Heart right ventricle (tissue), 16 donors: ENCODE measurements at places on chromosomes 4 and X. TPM values are rescaled to one million over a fixed set of nuclear protein-coding genes. Genes with fewer than 3 reads are reported as not detected.

DNA sequence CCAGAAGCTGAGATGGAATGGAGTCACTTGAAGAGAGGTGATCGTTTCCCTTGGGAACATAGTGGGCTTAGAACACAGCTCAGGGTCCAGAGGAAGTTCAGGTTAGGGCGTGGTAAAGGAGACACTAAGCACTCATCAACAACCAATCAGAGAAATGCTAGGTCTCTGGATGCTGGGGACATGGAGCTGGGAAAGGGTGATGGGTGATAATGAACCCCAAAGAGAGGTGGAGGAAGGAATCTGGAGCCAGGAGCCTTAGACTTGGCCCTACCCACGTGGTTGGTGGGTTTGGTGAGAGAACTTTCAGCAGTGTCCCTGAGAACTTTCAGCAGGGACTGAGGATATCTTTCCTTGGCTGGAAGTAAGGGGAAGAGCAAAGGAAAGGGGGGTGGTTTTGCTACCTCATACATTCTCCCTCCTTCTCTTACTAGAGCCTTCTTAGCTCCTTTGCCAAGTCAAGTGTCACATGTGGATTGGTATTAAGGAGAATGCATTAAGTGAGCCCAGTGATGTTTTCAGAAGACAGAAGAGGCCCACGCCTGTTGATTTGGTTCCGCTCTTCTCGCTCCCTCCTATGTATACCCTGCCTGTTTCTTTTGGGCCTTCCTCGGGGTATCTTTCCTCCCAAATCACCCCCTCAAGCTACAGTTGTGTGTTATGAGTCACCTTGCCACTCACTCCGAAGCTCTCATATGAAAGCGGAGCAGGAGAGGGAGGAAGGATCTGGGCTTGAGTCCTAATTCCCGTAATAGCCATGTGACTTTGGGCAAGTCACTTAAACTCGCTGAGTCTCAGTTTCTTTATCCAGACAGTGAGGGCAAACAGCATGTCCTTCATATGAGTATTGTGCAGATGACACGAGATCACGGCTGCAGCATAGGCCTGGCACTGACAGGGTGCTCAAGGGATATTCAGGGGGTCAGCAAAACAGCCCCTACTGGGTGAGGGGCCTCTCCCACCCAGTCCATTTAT lies 63.1 kb downstream of the TSC22D3 start:
- no peak for DNase-seq
- H3K27ac ChIP-seq, result peak overlapping the region; percentile 95
- no peaks in the 10 kb centered on the region for H3K4me1 ChIP-seq
- no peaks in the 10 kb centered on the region for H3K36me3 ChIP-seq
- no peaks in the 10 kb centered on the region for H3K27me3 ChIP-seq
- H3K4me3 ChIP-seq, result no peak overlapping the region

GRCh38 chr4:110034026-110034393 lies 121.3 kb downstream of the EGF start:
- H3K4me3 ChIP-seq, result no peak overlapping the region
- peaks cover 14% of the 10 kb centered on the region for H3K27me3 ChIP-seq
- no peak for DNase-seq
- no peak overlapping the region for H3K27ac ChIP-seq
- H3K4me1 ChIP-seq, result no peaks in the 10 kb centered on the region

GRCh38 chrX:10983526-10983925 lies 127.6 kb upstream of the HCCS start:
- no peak overlapping the region for H3K27ac ChIP-seq
- no peaks in the 10 kb centered on the region for H3K36me3 ChIP-seq
- no peak for DNase-seq
- no peak overlapping the region for H3K4me3 ChIP-seq
- H3K27me3 ChIP-seq, result no peaks in the 10 kb centered on the region

GRCh38 chr4:113153529-113154101 lies 104.2 kb downstream of the ANK2 start:
- H3K36me3 ChIP-seq, result no peaks in the 10 kb centered on the region
- H3K4me3 ChIP-seq, result no peak overlapping the region
- no peak for DNase-seq
- H3K27ac ChIP-seq, result no peak overlapping the region
- H3K4me1 ChIP-seq, result no peaks in the 10 kb centered on the region

DNA sequence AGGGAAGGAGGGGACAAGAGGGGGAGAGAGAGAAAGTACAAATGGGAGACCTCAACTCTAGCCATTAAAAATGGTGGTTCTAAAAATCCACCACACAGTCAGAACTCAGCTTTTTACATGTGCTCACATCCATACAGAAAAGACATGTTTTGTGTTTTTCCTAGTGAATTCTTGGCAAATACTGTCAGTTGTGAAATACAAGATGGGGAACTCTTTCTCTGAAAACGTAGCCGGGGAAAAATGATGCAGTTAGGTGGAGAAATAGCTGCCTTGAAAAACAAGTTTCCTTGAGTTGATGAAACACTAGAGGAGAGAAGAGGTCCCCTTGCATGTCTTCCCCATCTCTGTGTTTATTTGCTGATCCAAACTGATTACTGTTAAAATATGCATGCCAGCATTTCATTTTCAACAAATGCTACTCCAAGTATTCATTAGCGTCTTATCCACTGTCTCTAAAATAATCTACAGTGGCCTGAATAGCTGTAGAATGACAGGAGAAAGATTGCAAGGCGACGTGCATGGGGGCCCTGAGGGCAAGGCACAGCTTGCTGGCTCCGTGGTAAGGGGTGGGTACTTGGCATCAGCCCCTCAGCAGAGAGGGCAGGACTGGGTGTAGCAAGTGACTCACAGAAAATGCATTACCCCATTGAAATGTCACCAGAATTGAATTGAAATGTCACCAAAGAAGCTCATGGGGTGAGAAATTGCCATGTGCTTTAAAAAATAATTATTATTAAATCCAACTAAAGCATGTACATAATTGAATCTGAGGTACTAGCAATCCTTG lies 48.1 kb upstream of the TBL1X start:
- H3K4me3 ChIP-seq, result no peak overlapping the region
- H3K36me3 ChIP-seq, result no peaks in the 10 kb centered on the region
- H3K4me1 ChIP-seq, result no peaks in the 10 kb centered on the region
- H3K27ac ChIP-seq, result no peak overlapping the region
- no peaks in the 10 kb centered on the region for H3K27me3 ChIP-seq

DNA sequence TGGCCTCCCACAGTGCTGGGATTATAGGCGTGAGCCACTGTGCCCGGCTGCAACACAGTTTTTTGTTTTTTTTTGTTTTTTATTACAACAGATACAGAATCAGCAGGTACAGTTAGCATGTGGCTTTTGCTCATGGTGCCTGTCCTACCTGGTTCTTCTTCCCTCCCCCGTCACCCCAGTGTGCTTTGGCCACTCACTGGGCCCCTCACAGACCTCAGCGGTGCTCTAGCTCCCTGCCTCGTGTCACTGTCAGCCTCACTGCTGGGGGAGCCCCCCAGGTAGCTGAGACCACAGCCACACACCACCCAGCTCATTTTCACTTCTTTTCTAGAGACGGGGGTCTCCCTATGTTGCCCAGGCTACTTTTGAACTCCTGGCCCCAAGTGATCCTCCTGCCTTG lies 38.7 kb downstream of the HTT-AS start:
- no peaks in the 10 kb centered on the region for H3K4me1 ChIP-seq
- H3K27me3 ChIP-seq, result no peaks in the 10 kb centered on the region
- no peak overlapping the region for H3K4me3 ChIP-seq

GRCh38 chr4:38185406-38186144 lies 225.4 kb downstream of the PTTG2 start:
- H3K4me1 ChIP-seq, result peaks cover 8% of the 10 kb centered on the region
- no peak overlapping the region for H3K4me3 ChIP-seq
- no peaks in the 10 kb centered on the region for H3K36me3 ChIP-seq
- H3K27me3 ChIP-seq, result no peaks in the 10 kb centered on the region
- H3K27ac ChIP-seq, result no peak overlapping the region
- DNase-seq, result no peak

GRCh38 chr4:66840178-66840577 lies 705.1 kb downstream of the CENPC start:
- H3K4me1 ChIP-seq, result no peaks in the 10 kb centered on the region
- H3K27ac ChIP-seq, result no peak overlapping the region
- H3K27me3 ChIP-seq, result no peaks in the 10 kb centered on the region
- H3K36me3 ChIP-seq, result no peaks in the 10 kb centered on the region
- DNase-seq, result no peak
- H3K4me3 ChIP-seq, result no peak overlapping the region

- no peak for DNase-seq
- H3K4me1 ChIP-seq, result peaks cover 39% of the 10 kb centered on the region
- H3K4me3 ChIP-seq, result no peak overlapping the region
- peak overlapping the region; percentile 80 for H3K27ac ChIP-seq
Observed at GRCh38 chr4:7812921-7813320, 126.7 kb downstream of the AFAP1 start.

DNA sequence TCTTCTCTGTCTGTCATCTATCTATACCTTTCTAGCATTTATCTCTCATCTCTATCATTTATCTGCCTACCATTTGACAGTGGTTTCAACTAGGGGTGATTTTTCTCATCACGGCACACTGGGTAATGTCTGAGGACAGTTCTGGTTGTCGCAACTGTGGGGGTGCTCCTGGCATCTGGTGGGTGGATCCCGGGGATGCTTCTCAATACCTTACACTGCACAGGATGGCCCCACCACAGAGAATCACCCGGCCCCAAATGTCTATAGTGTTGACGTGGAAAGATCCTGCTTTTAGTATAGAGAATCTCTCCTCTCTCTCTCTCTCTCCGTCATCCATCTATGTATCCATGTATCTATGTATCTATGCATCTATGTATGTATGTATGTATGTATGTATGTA lies 7.2 kb downstream of the P2RY8 start:
- H3K4me1 ChIP-seq, result no peaks in the 10 kb centered on the region
- H3K27ac ChIP-seq, result no peak overlapping the region
- DNase-seq, result no peak
- H3K36me3 ChIP-seq, result no peaks in the 10 kb centered on the region
- H3K27me3 ChIP-seq, result peaks cover 6% of the 10 kb centered on the region
- H3K4me3 ChIP-seq, result no peak overlapping the region

- H3K27me3 ChIP-seq, result no peaks in the 10 kb centered on the region
- H3K4me1 ChIP-seq, result no peaks in the 10 kb centered on the region
- H3K4me3 ChIP-seq, result no peak overlapping the region
- H3K36me3 ChIP-seq, result peaks cover 17% of the 10 kb centered on the region
- no peak for DNase-seq
Observed at GRCh38 chr4:113256946-113257345, 207.5 kb downstream of the ANK2 start.

DNA sequence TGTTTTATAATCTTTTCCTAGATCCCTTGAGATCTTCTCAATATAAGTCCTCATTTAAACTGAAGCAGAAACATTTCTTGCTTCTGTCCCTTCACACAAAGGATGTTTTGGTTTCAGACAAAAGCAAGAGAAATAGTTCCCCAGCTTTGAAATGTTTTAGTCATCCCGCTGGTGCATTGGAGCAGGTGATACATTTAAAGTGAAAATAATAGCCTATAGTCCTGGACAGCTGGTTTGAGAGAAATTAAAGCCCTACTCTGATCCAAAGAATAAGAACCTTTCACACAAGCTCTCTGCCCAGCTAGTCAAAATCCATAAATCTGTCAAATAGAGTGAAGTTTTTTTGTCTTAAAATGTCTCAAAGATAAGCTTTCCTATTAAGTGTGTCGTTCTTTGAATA lies 79.4 kb downstream of the LUZP4 start:
- H3K27me3 ChIP-seq, result no peaks in the 10 kb centered on the region
- no peak overlapping the region for H3K27ac ChIP-seq
- H3K36me3 ChIP-seq, result no peaks in the 10 kb centered on the region
- H3K4me3 ChIP-seq, result no peak overlapping the region
- no peak for DNase-seq

- H3K27ac ChIP-seq, result no peak overlapping the region
- DNase-seq, result no peak
- peaks cover 3% of the 10 kb centered on the region for H3K36me3 ChIP-seq
- H3K27me3 ChIP-seq, result no peaks in the 10 kb centered on the region
Observed at GRCh38 chr4:77003400-77003799, 53.8 kb downstream of the SEPTIN11 start.

- no peak overlapping the region for H3K4me3 ChIP-seq
- no peak for DNase-seq
- H3K36me3 ChIP-seq, result no peaks in the 10 kb centered on the region
Observed at GRCh38 chr4:186624951-186625350, 69.6 kb upstream of the MTNR1A start.

GRCh38 chrX:1281521-1281920 lies 12.9 kb downstream of the CSF2RA start:
- no peak overlapping the region for H3K4me3 ChIP-seq
- DNase-seq, result no peak
- H3K36me3 ChIP-seq, result no peaks in the 10 kb centered on the region
- H3K27me3 ChIP-seq, result no peaks in the 10 kb centered on the region
- no peak overlapping the region for H3K27ac ChIP-seq

- no peak for DNase-seq
- H3K4me3 ChIP-seq, result no peak overlapping the region
- no peaks in the 10 kb centered on the region for H3K36me3 ChIP-seq
- H3K27me3 ChIP-seq, result no peaks in the 10 kb centered on the region
Observed at GRCh38 chrX:39814391-39814790, 283.4 kb downstream of the BCOR start.

GRCh38 chr4:184392748-184393559 lies 81.4 kb downstream of the IRF2 start:
- peaks cover 13% of the 10 kb centered on the region for H3K4me1 ChIP-seq
- H3K27me3 ChIP-seq, result no peaks in the 10 kb centered on the region
- peak overlapping the region; percentile 74 for H3K27ac ChIP-seq
- no peak for DNase-seq
- no peaks in the 10 kb centered on the region for H3K36me3 ChIP-seq

- peak overlapping the region; percentile 13 for H3K4me3 ChIP-seq
- peak overlapping the region; percentile 14 for H3K27ac ChIP-seq
- H3K27me3 ChIP-seq, result no peaks in the 10 kb centered on the region
- DNase-seq, result no peak
Observed at GRCh38 chr4:163613383-163613782, 118.9 kb downstream of the TMA16 start.

- H3K36me3 ChIP-seq, result no peaks in the 10 kb centered on the region
- H3K27ac ChIP-seq, result no peak overlapping the region
- peaks cover 85% of the 10 kb centered on the region for H3K27me3 ChIP-seq
- no peak overlapping the region for H3K4me3 ChIP-seq
- DNase-seq, result no peak
- no peaks in the 10 kb centered on the region for H3K4me1 ChIP-seq
Observed at GRCh38 chr4:8847764-8848163, 23.9 kb downstream of the HMX1 start.

Gene SMPX
- polyA plus RNA-seq, result 436 TPM

Gene SLC6A8
- polyA plus RNA-seq, result 128 TPM

Gene CDKN2AIP
- polyA plus RNA-seq, result 5.6 TPM

Gene CXCL11
- 0.07 TPM for polyA plus RNA-seq

Gene UCP1
- polyA plus RNA-seq, result 0.22 TPM

Gene KIT
- 0.07 TPM for polyA plus RNA-seq

Gene NAP1L2
- polyA plus RNA-seq, result 2.2 TPM

Gene GPRASP3
- polyA plus RNA-seq, result 0.73 TPM

Gene ZCCHC18
- 0.80 TPM for polyA plus RNA-seq

Gene SMIM10L2A
- 0.38 TPM for polyA plus RNA-seq

Gene XG
- polyA plus RNA-seq, result 0.29 TPM

Gene MND1
- not detected for polyA plus RNA-seq

Gene FBXW7
- polyA plus RNA-seq, result 52.5 TPM
